ENCODE measurements at places on chromosomes 3 and 15.

GRCh38 chr15:93129702-93130488 lies 40.9 kb upstream of the RGMA start:
- no peaks in the 10 kb centered on the region for H3K27me3 ChIP-seq
- H3K27ac ChIP-seq: no peak overlapping the region

DNA sequence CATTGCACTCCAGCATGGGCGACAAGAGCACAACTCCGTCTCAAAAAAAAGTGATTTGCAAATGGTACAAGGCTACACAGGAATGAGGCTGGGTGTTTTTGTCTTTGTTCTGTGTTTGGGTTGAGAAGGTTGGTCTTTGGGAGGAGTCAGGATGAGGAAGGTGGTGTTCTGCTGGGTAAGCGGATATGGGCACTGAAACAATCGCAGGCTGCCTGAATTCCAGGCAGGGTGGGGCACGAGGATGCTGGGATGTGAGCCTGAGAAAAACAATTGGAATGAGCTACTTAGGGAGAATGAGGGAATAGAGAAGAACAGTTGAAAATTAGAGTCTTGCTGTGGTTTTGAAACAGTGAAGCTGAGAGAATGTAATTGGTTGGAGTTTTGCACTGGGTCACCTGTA lies 51.6 kb downstream of the ZBTB38 start:
- H3K36me3 ChIP-seq: peaks cover 32% of the 10 kb centered on the region
- H3K27me3 ChIP-seq: no peaks in the 10 kb centered on the region
- DNase-seq: no peak
- H3K4me1 ChIP-seq: peaks cover 28% of the 10 kb centered on the region
- no peak overlapping the region for H3K27ac ChIP-seq
- no peak overlapping the region for H3K4me3 ChIP-seq

DNA sequence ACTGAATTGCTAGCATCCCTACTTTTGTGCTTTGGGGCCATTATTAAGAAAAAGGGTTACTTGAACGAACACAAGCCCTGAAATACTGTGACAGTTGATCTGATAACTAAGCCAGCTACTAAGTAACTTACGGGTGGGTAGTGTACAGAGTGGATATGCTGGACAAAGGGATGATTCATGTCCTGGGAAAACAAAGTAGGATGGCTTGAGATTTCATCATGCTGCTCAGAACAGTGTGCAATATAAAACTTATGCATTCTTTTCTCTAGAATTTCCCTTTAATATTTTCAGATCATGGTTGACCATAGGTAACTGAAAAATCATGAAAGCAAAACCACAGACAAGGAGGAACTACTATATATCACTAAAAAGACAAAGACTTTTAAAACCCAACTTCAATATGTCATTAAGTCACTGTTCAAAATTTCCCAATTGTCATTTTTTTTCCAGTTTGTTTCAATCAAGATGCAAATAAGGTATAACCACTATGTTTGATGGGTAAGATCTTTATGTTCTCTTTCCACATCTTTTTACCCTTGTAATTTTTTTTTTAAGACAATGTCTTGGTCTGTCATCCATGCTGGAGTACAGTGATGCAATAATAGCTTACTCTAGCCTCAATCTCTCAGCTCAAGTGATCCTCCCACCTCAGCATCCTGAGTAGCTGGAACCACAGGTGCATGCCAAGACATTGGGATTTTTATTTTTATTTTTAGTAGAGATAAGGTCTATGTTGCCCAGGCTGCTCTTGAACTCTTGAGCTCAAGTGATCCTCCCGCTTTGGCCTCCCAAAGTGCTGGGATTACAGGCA lies 67.7 kb downstream of the IFT80 start:
- no peaks in the 10 kb centered on the region for H3K27me3 ChIP-seq
- H3K4me3 ChIP-seq: no peak overlapping the region
- H3K36me3 ChIP-seq: no peaks in the 10 kb centered on the region
- DNase-seq: no peak
- no peak overlapping the region for H3K27ac ChIP-seq
- no peaks in the 10 kb centered on the region for H3K4me1 ChIP-seq

- H3K27me3 ChIP-seq: no peaks in the 10 kb centered on the region
- H3K27ac ChIP-seq: no peak overlapping the region
- H3K4me3 ChIP-seq: no peak overlapping the region
- DNase-seq: no peak
- no peaks in the 10 kb centered on the region for H3K4me1 ChIP-seq
These were observed 215.9 kb downstream of the TIGIT start for GRCh38 chr3:114509756-114510155.

GRCh38 chr15:69517052-69517451 lies 64.4 kb downstream of the RPLP1 start:
- H3K4me1 ChIP-seq: no peaks in the 10 kb centered on the region
- H3K27ac ChIP-seq: no peak overlapping the region
- no peaks in the 10 kb centered on the region for H3K27me3 ChIP-seq
- no peaks in the 10 kb centered on the region for H3K36me3 ChIP-seq
- no peak overlapping the region for H3K4me3 ChIP-seq

DNA sequence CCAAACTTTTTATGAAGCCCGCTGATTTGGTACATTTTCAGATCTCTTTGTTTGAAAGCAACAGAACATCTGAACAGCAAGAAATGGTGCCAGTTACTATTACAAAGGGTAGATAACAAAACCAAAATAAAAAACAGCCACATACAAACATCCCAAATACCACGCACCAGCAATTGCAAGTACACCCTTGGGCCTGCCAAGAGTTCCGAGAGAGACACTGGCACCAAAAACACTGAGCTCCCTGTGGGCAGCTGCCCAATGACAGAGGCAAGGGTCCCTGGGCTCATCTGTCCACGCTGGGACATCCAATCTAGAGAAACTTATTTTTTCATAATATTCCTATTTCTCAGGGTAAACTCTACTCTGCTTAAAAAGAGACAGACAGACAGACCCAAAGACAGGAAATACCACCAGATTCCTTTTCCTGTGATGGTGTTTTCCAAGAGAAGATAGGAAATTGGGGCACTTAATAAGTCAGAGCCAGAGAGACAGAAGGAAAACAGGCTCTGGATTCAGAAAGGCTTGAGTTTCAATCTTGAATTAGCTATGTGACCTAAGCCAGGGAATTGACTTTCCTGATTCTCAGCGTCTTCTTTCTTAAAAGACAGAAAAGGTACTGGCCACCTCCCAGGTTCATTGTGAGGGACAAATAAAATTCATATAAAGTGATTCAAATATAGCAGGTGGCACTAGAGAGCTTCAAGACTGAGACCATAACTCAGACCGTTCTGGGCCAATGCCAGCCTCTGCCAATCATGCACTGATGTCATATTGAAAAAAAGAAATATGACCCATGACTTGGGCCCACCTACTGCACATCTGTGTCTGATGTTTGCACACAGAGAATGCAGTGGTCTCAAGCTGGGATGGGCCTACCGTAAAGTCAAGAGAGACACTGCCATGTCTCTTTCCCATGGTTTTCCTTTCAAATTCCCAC lies 61.3 kb downstream of the FOXP1 start:
- H3K36me3 ChIP-seq: no peaks in the 10 kb centered on the region
- no peaks in the 10 kb centered on the region for H3K27me3 ChIP-seq
- H3K4me3 ChIP-seq: no peak overlapping the region
- no peak overlapping the region for H3K27ac ChIP-seq
- H3K4me1 ChIP-seq: no peaks in the 10 kb centered on the region
- no peak for DNase-seq

DNA sequence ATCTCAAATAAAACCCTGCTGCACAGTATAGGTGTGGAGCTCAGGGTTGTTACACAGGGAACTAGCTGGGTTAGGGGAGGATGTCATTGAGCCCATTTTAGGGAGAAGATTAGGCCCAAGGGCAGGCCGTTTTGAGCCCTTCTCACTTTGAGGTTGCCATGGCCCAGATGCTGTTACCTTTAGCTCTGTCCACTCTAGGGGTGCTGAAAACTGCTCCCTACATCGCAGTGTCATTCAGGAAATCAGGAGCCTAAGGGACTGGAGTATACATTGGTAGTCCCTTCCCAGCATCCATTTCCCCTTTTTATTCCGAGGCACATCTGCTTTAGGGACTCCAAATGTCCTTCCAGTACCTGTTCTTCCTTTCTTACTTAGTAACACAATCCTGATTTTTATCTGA lies 79.0 kb upstream of the SELENOK start:
- no peaks in the 10 kb centered on the region for H3K27me3 ChIP-seq
- no peak for DNase-seq
- H3K27ac ChIP-seq: no peak overlapping the region
- H3K4me3 ChIP-seq: no peak overlapping the region

DNA sequence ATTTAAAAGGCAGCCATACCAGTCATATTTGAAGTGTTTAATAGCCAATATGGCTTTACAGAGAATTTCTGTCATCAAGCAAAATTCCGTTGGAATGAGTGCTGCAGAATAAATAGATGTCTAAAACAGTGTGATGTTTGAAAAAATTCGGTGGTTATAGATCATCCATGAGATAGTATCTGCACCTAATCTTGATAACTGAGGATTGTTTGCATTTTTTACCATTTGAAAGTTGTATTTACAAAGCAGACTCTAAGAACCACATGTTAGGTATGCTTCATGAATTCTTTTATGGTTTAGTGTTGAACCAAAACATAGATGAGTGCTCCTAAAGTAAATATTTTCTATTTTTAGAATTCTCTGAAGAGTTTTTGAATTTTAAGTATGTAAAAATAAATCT lies 476.1 kb downstream of the NAALADL2 start:
- no peak overlapping the region for H3K27ac ChIP-seq
- no peaks in the 10 kb centered on the region for H3K4me1 ChIP-seq
- no peaks in the 10 kb centered on the region for H3K27me3 ChIP-seq
- no peak for DNase-seq
- no peaks in the 10 kb centered on the region for H3K36me3 ChIP-seq
- no peak overlapping the region for H3K4me3 ChIP-seq

DNA sequence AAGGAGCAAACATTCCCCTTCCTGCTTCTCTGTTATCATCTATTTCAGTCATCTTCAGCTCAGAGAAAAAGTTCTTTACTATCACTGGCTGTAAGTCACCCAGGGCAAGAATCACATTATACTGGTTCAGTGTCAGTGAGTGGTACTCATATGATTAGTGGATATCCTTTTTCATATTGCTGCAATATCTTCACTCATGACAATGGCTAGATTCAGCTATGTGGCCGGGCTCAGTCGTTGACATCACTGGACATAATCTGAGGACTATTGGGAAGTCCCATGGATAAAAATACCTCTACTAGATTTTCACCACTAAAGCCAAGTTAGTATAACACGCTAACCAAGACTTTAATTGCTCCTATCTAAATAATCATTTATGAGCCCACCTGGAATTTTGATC lies 91.3 kb upstream of the UBE2E2 start:
- no peak overlapping the region for H3K4me3 ChIP-seq
- H3K4me1 ChIP-seq: no peaks in the 10 kb centered on the region
- H3K27me3 ChIP-seq: no peaks in the 10 kb centered on the region
- no peak overlapping the region for H3K27ac ChIP-seq

DNA sequence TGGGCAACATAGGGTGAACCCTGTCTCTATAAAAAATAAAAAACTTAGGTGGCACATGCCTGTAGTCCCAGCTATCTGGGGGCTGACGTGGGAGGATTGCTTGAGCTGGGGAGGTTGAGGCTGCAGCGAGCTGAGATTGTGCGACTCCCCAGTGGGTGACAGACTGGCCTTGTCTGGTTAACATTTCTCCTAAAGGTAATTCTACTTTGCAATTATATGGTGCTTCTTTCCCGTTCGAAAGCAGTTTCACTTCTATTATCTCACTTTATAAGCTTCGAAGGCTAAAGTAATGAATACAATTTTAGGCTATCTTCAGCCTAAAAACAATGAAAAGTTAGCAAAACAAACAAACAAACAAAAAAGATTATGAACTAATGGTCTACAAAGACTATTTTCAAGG lies 35.3 kb downstream of the COMMD2 start:
- no peak overlapping the region for H3K27ac ChIP-seq
- DNase-seq: no peak
- H3K4me1 ChIP-seq: no peaks in the 10 kb centered on the region
- no peak overlapping the region for H3K4me3 ChIP-seq
- H3K27me3 ChIP-seq: no peaks in the 10 kb centered on the region
- H3K36me3 ChIP-seq: no peaks in the 10 kb centered on the region

- H3K36me3 ChIP-seq: no peaks in the 10 kb centered on the region
- H3K4me1 ChIP-seq: no peaks in the 10 kb centered on the region
- no peak overlapping the region for H3K27ac ChIP-seq
- DNase-seq: no peak
These were observed 282.8 kb downstream of the CTNNB1 start for GRCh38 chr3:41482134-41482533.

GRCh38 chr3:12393894-12394293 lies 90.4 kb upstream of the TSEN2 start:
- DNase-seq: no peak
- H3K4me3 ChIP-seq: no peak overlapping the region
- peaks cover 3% of the 10 kb centered on the region for H3K27me3 ChIP-seq

DNA sequence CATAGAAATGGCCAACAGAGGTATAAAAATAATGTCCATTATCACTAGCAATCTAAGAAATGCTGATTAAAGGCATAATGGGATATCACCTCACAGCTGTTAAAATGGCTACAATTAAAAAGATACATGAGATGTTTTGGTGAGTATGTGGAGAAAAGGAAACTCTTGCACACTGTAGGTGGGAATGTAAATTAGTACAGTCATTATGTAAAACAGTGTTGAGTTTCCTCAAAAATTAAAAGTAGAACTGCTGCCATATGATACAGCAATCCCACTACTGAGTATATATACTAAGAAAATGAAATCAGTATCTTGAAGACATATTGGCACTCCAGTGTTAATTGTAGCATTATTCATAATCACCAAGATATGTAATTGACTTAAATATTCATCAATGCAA lies 982.2 kb upstream of the EPHA6 start:
- no peaks in the 10 kb centered on the region for H3K27me3 ChIP-seq
- DNase-seq: no peak
- no peak overlapping the region for H3K27ac ChIP-seq
- H3K4me1 ChIP-seq: no peaks in the 10 kb centered on the region

DNA sequence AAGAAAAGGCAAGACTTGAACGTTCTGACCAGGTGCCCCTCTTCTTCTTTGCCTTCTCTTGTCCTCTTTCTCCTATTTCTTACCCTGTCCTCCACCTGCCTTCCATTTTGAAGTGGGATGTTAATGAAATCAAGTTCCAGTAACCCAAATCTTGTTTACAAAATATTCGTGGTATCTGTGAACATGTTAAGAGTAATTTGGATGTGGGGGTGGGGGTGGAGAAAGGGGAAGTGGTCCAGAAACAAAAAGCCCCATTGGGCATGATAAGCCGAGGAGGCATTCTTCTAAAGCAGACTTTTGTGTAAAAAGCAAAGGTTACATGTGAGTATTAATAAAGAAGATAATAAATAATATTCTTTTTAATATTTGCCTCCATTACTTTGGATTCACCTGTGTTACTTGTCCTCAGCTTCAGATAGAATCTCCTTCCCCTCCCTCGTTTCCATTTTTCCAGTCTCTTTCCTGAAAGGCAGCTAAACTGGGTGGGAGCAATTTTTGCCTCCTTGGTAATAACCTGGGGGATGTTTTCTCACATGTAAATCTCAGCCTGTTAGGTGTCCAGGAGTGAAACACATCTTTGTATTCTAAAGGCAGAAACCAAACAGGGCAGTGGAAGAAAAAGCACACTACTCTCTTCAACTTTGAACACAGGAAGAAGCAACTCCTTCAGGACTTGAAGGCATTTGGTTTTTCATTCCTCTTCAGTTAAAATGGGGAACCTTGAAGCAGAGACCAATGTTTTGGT lies 3.2 kb downstream of the CHST2 start:
- DNase-seq: no peak
- H3K27ac ChIP-seq: peak overlapping the region; percentile 35
- peak overlapping the region; percentile 52 for H3K4me3 ChIP-seq
- H3K36me3 ChIP-seq: no peaks in the 10 kb centered on the region
- peaks cover 17% of the 10 kb centered on the region for H3K27me3 ChIP-seq

- H3K27me3 ChIP-seq: no peaks in the 10 kb centered on the region
- no peak overlapping the region for H3K27ac ChIP-seq
- DNase-seq: no peak
- H3K4me1 ChIP-seq: peaks cover 16% of the 10 kb centered on the region
These were observed 10.9 kb downstream of the CERS3 start for GRCh38 chr15:100517846-100518245.

Measured in T-cell (primary cell).